ENCODE measurements at places on chromosomes 7 and 10. TPM values are rescaled to one million over a fixed set of nuclear protein-coding genes. Genes with fewer than 3 reads are reported as not detected.

Gene DLX5
- 3.7 TPM for total RNA-seq

Gene GIMAP1
- total RNA-seq: 5.2 TPM

Gene BEND7
- total RNA-seq: 16.2 TPM

Gene ITPRID1
- total RNA-seq: not detected

Gene UBN2
- total RNA-seq: 12.5 TPM

DNA sequence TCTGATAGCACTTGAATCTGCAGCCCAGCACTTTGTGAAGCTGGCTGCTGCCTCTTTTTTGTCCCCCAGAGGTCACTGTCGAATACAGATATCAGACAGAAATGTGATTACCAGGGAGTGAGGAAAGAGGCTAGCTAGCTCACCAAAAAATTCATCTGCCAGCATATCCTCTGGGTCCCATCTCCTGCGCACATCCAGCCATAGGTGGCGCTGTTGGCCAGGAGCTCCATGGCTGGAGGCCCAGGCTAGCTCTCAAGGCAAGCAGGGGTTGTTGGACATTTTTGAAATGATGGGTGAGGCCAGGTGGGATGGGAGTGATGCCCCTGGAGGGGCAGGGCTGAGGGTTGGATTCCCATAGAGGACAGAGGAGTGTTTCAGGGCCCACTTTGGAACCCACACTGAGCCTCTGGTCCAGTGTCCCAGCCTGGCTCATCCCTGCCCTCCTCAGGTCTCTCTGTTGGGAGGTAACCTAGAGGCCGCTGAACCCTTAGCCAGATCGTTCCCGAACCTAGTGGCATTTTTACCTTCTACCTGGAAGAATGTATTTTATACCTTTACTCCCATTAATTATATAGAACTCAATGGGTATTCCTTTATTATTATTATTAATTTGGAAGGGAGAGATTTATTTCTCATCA lies 14.8 kb downstream of the DPCD start:
- DNase-seq: no peak
- no peak overlapping the region for H3K27ac ChIP-seq

DNA sequence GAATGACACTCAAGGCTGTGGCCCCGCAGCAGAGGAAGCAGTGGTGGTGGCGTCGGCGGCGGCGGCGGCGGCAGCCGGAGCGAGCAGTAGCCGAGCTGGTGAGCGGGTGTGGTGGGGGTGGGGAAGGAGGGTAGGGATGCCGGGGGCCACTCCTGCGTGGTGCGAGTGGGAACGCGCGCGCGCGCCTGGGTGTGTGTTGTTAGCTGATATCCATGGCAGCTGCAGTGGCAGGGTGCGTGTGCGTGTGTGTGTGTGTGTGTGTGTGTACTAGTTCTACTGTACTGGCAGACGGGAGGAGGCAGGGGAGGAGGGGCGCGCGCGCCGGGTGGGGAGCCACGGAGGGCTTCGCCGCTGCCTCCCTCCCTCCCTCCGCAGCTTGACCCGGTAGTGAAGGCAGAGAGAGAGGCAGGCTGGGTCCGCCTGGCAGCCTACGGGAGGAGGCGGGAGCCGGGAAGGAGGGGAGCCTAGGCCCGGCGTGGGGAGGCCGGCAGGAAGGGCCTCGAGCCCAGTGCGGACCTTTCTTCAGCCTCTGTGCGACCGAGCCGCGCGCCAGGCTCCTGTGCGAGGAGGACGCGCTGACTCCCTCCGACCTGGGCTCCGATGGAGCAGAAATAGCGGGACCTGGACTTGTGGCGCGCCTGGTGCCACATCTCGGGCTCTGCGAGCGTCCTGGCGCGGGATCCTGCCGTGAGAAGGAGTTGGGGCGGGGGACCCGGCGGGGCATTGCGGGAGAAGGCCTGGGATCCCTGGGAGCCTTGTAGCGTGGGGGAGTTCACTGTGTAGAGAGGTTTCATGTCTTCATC lies at the start of gene MAGI2:
MAGI2 (minus strand) TSS at position 110 of the 803 bp plus-strand sequence. CDS start 347 bp downstream, outside the sequence.
- H3K4me1 ChIP-seq: peaks cover 36% of the 10 kb centered on the region
- no peaks in the 10 kb centered on the region for H3K36me3 ChIP-seq
- DNase-seq: no peak
- H3K27ac ChIP-seq: peak within 1 kb of the TSS; percentile 96
- no peaks in the 10 kb centered on the region for H3K27me3 ChIP-seq

GRCh38 chr7:159070431-159071148 lies 74.1 kb downstream of the VIPR2 start:
- no peaks in the 10 kb centered on the region for H3K36me3 ChIP-seq
- H3K4me1 ChIP-seq: peaks cover 23% of the 10 kb centered on the region
- peak; percentile 65 for DNase-seq
- no peaks in the 10 kb centered on the region for H3K27me3 ChIP-seq
- no peak overlapping the region for H3K4me3 ChIP-seq

DNA sequence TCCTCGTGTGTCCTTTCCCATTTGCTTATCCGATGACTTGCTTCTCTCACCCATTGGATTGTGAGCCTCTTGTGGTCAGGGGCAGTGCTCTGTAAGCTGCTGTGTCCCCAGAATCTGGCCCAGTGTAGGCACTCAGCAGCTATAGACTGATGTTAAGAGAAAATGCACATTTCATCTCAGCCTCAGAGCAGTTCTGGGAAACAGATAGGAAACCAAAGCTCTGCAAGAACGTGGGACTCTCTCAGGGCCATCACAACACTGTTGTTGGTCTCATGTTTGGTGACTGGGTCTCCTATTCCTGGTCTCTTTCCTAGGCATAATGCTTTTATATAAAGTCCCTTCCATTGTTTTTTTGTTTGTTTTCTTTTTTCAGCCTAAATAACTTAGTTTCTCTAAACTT lies 141.2 kb downstream of the ST7 start:
- no peak overlapping the region for H3K27ac ChIP-seq
- H3K4me3 ChIP-seq: no peak overlapping the region
- no peaks in the 10 kb centered on the region for H3K27me3 ChIP-seq
- H3K36me3 ChIP-seq: no peaks in the 10 kb centered on the region

GRCh38 chr7:2242541-2243429 lies 759 bp downstream of the NUDT1 start:
- no peak for DNase-seq
- H3K4me3 ChIP-seq: peak overlapping the region; percentile 98
- no peaks in the 10 kb centered on the region for H3K27me3 ChIP-seq
- peaks cover 16% of the 10 kb centered on the region for H3K36me3 ChIP-seq

DNA sequence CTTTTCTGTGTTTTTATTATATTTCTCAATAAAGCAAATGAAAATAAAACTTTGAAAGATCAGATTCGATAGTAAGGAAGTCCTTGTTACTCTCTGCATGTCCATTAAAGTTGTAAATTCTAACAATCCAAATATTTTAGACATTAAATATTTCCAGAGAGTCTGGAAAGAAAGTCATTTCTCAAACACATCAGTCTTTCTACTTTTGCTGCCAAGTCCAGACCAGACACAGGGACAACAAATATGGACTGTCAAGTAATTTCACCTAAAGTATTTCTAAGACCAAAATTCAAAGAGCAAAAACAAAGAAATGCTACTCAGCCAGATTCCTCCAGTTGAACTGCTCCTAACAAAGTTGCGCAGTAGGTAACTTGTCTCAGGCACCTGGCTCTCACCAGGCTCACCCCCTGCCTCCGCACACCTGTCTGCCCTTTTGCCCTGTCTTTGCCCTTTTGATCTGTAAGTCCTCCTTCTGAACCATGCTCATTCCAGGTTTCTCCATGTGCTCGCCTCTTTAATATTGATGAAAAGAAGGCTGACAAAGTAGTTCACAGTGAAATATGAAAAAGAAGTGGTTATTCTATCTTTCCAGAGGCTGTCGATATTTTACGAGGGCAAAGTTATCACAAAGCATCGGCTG lies 300.5 kb downstream of the C7orf25 start:
- no peak overlapping the region for H3K4me3 ChIP-seq
- no peak overlapping the region for H3K27ac ChIP-seq
- DNase-seq: no peak
- no peaks in the 10 kb centered on the region for H3K27me3 ChIP-seq
- peaks cover 3% of the 10 kb centered on the region for H3K4me1 ChIP-seq

DNA sequence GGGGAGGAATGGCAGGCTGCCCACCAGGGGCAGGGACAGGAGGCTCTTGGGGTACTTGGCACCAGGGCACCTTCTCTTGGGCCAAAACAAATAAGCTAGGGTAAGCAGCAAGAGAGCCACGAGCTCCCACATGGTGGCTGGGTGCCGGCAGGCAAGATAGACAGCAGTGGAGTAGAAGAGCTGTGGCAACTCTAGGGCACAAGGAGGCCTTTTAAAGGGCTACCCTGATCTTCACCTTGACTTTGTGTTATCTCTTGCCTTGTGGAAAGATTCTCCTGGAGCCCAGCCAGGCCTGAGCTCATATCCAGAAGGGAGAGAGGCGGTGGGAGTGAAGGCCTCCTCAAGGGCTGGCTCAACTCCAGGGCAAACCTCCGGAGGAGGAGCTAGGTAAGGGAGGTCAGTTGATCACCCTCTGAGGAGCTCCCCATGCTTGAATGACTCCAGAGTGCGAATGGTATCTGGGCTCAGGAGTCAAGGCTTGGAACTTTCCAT lies at the start of gene CYP17A1:
CYP17A1 (minus strand) TSS at position 184 of the 492 bp plus-strand sequence; CDS start at position 132, 52 bp downstream.
- no peaks in the 10 kb centered on the region for H3K36me3 ChIP-seq
- no peaks in the 10 kb centered on the region for H3K4me1 ChIP-seq
- no peak for DNase-seq

DNA sequence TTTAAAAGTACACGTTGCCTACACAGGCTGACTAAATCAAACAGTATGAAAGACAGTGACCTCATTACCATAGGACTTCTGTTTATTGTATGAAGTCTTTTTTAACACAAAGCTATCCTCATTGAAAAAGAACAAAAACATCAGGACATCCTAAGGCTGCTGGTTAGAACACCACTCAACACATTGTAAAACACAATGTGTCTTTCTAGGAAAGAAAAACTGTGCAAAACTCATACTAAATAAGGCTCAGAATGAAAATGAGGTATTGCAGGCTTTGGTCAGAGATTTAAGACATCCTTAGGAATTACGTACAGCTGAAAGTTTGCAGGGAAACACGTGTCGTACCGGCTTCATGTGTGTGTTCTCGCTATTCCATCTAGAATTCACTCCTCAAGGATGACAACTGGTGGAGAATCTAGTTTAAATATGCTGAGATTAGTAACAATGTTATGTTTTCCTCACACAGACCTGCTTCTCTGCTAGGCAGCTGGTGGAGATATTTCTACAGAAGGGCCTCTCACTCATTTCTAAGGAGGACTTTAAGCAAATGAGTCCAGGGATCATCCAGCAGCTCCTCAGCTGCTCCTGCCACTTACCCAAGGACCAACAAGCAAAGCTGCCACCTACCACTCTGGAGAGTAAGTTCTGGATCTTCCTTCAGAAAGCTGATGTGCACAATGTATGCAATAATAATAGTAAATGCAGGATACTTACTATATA lies 29.3 kb downstream of the SLC39A12 start:
- H3K27ac ChIP-seq: no peak overlapping the region
- H3K4me1 ChIP-seq: no peaks in the 10 kb centered on the region
- no peak overlapping the region for H3K4me3 ChIP-seq
- DNase-seq: no peak
- no peaks in the 10 kb centered on the region for H3K36me3 ChIP-seq
- no peaks in the 10 kb centered on the region for H3K27me3 ChIP-seq

DNA sequence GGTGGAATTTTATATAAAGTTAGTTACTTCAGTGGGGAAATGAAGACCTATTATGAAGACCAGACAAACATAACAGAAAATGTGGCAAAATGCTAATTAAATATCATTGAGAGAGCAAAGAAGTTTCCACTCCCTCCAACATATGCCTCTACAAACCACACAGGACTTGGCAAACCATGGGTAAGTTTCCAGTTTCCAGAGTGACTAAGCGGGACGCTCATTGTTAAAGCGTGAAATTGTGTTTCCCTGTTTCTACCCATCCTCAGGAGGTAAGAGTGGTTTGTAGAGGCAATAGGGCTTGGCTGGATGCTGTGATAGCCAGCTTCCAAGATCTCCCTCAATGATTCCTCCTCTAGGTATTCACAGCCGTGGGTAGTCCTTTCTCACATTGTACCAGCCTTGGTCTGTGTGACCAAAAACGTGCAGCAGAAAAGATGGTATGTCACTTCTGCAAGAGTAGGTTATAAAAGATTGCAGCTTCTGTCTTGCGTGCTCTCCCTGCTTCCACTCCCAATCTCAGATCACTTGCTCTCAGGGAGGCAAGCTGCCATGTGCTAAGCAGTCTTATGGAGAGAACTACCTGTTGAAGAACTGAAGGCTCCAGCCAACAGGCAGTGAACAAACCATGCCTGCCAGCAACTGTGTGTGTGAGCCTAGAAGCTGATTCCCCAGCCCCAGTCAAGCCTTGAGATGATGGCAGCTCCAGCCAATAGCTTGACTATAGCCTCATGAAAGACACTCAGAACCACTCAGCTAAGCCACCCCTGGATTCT lies 35.7 kb downstream of the CBX3 start:
- no peaks in the 10 kb centered on the region for H3K4me1 ChIP-seq
- H3K27ac ChIP-seq: no peak overlapping the region
- H3K36me3 ChIP-seq: no peaks in the 10 kb centered on the region
- no peak overlapping the region for H3K4me3 ChIP-seq
- H3K27me3 ChIP-seq: no peaks in the 10 kb centered on the region

GRCh38 chr10:6507311-6507710 lies 72.8 kb downstream of the PRKCQ start:
- H3K4me3 ChIP-seq: no peak overlapping the region
- no peak for DNase-seq
- no peaks in the 10 kb centered on the region for H3K27me3 ChIP-seq
- no peaks in the 10 kb centered on the region for H3K36me3 ChIP-seq
- H3K27ac ChIP-seq: no peak overlapping the region

DNA sequence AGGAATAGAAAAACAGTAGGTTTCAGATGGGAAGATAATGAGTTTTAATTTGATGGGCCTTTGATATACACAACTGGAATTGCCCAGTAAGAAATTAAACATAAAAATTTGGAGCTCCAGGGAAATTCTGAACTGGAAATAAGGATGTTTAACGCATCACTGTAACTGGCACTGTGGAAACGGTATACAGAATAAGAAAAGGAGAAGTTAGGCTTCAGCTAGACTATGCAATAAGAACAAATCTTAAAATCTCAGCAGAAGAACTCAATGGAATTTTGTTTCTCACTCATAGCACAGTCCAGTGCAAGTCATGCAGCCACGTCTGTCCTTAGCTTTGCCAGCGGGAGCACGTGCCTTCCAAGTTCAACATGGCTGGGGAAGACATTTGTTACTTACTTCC lies 52.9 kb upstream of the FGL2 start:
- H3K36me3 ChIP-seq: no peaks in the 10 kb centered on the region
- no peak for DNase-seq
- no peaks in the 10 kb centered on the region for H3K27me3 ChIP-seq
- no peak overlapping the region for H3K4me3 ChIP-seq
- H3K4me1 ChIP-seq: no peaks in the 10 kb centered on the region

- no peak for DNase-seq
- H3K36me3 ChIP-seq: peaks cover 13% of the 10 kb centered on the region
- H3K27ac ChIP-seq: no peak overlapping the region
- H3K27me3 ChIP-seq: no peaks in the 10 kb centered on the region
Observed at GRCh38 chr10:43647576-43647975, 1.1 kb downstream of the ZNF32 start.
